ENCODE measurements at places on chromosomes 2 and 18. TPM values are rescaled to one million over a fixed set of nuclear protein-coding genes. Genes with fewer than 3 reads are reported as not detected.

The DSG1 gene
- 0.21 TPM for total RNA-seq

The ADD2 gene
- total RNA-seq: 3.5 TPM

The AQP4 gene
- 0.58 TPM for total RNA-seq

The RAB6D gene
- 0.21 TPM for total RNA-seq

The TCF7L1 gene
- total RNA-seq: 9.2 TPM

The PLB1 gene
- 5.0 TPM for total RNA-seq

The GTF3C2 gene
- total RNA-seq: 37.7 TPM

The DUSP11 gene
- 47.6 TPM for total RNA-seq

The OST4 gene
- 273 TPM for total RNA-seq

The SIX3 gene
- not detected for total RNA-seq

The ARHGAP25 gene
- total RNA-seq: 5.2 TPM

Data from urinary bladder (tissue), 4 donors.